ENCODE measurements at places on chromosomes 3 and 15.

DNA sequence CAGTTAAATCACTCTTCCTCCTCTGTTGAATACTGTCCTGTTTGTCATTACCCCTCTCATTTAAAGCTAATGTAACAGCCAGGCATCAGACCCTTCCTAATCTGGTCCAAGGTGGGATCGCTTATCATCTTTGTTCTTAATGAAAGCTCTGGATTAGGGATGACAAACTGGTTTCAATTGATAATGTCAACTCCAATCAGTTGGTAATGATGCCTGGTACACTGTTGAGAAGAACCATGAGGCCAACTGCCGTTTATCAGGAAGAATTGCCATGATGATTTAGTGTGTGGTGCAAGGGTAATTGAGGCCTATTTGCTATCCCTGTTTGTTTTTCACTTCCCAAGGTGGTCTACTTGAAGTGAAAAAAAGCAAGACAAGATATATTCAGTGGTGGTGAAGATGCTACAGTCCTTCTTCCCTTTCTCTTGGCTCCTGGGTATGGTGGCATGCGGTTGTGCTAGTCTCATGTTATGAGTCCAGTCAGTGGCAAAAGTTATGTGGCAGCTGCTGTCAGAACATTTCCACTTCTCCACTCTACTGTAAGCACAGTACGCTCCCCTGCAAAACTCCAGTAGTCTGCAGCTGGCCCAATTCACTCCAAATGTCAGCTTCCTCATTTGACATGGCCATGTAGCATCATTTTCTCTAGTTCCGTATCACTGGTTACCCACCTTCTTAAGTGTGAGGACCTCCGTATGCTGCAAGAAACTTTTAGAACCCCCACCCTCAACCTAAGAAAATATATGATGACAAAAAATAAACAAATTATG lies 72.5 kb downstream of the MORC1 start:
- DNase-seq, result no peak

DNA sequence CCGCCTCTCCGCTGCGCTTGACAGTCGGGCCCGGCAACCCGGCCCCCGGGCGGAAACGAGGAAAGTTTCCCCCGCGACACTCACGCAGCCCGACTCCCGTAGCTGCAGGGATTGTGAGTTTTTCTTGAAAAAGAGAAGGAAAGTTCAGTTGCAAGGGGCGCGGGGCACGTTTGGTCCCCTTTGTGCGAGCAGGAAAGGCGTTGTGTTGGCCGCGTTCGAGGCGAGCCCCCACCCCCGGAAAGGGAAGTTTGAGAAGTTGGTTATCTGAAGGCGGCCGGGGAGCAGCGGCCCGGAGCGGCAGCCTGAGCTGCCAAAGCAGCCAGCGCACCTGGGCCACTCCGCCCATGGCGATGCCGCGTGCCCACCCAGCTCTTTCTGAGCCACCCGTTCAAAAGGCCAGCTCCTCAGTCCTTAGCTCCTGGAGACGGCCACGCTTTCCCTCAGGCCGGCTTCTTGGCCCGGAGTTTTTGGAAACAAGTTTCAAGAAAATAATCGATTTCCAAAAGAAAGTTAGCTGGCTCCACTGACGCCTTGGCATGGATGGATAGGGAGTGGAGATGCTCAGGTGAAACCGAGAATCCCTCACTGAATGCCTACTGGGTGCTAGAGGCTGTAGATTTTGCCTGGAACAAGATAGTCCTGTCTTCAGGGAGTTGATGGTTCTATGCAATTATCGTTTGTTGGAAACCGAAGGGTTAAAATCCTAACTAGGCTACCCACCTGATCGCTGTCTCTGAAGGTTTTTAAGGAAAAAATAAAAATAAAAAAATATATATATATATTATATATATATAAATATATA lies 832 bp downstream of the TGFBR2 start:
- peak; percentile 35 for DNase-seq

DNA sequence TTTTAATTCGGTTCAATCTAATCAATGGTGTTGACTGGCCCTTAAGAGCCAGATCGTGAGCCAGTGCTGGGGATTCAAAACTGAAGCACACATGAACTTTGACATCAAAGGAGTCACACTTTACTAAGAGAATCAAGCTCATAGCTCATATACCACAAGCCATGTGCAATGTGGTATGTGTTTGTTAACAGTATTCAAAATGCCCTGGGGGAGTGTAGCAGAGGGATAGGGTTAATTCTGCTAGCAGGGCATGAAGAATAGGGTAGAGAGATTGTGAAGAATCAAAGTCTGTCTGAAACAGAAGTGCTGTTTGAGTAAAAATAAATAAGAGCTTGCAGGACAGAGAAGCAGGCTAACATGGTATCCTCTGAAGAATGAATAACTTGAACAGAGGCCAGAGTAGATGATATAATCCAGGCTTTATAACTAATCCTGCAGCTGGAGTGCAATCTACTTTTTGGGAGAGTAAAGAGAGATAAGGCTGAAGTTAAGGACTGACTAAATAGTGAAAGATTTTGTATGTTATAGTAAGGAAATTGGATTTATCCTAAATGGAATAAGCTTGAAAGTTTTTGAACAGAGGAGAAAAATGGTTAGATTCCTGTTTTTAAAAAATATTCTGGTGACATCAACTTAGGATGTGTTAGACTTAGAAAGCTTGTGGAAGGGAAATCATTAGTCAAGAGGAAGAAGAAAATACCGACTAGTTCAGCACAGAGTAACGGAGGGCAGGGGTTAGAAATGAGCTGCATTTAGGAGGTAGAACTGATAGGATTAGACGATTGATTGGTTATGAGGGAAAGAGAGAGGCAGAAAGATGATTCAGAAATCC lies 292.0 kb downstream of the NFKBIZ start:
- no peak for DNase-seq

- DNase-seq, result no peak
These were observed 1.2 kb downstream of the MEX3B start for GRCh38 chr15:82044373-82045178.

- no peak for DNase-seq
These were observed 748.6 kb upstream of the GBE1 start for GRCh38 chr3:82509951-82510603.

DNA sequence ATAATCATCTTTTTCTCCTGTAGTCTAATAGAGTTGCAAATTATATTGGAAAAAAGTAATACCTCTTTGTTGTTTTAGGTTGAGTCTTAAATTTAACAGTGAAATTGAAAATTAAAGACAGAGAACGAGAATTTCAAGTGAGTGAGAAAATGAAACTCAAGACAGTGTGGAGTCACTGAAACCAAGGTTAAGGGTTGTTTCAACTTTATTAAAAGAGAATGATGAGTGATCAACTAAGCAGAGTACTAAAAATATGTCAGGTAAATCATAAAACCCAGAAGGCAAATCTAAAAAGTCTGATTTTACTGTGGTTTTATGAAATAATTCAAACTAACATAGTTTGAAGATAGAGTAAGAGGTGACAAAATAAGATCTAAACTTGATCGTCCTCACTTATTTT lies 782.5 kb upstream of the SEMA6D start:
- no peak for DNase-seq

DNA sequence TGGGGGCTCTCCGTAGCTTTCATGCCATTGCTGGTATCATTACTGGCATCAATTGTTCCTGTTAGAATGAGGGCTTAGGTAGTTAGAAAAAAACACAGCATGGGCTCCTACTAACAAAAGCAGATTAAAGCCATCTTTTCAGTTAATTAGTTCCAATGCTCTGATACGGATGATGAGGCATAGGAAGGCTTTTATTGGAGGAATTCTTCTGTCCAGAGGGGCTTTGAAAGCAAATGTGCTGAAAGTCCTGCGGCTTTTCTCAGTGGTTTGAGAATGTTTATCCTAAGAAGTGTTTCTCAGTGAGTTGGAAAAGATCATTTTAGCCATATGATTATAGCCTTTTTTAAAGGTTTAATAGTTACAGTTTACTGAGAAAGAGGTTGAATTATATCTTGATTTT lies 198.5 kb downstream of the THSD4 start:
- DNase-seq, result no peak

DNA sequence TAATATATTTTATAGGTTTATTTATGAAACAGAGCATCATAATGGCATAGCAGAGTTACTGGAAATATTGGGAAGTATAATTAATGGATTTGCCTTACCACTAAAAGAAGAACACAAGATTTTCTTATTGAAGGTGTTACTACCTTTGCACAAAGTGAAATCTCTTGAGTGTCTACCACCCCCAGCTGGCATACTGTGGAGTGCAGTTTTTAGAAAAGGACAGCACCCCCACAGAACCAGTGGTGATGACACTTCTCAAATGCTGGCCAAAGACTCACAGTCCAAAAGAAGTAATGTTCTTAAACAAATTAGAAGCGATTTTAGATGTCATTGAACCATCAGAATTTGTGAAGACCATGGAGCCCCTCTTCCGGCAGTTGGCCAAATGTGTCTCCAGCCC lies 58.1 kb downstream of the DNAH1 start:
- DNase-seq, result no peak

DNA sequence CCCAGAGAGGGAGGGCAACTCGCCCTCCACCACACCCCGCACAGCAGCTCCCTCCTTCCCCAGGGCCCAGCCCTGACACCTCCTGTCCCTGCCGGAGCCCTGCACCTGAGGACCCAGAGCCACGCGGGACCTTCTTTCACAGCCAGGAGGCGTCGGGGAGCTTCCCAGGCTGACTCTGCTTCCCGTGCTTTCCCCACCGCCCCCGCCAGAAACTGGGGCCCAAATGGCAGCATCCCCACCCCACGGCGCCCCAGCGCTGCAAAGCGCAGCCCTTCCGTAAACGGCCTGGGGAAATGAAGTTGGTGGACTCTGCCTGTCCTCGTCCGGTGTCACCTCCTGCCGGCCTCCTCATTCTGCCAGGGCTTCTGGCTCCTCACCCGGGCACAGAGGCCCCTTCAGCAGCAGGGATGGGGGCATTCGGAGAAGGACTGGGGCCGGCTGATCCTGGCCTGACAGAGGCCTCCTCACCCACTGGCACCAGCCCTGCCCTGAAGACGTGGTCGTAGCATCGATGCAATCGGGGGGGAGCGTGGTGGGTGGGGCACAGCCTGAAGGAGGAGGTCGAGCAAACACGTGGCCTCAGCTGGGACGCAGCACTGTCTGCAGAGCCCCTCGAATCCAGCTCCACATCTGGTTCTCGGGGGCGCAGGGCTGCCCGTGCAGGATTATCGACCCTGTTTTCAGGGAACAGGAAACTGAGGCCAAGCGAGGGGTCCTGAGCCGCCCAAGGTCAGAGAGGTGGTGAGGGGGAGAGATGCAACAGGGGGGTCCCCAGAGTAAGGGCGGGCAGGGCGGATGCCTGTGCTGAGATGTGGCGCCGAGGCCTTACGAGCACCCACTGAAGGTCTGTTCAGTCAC lies 235.4 kb downstream of the XXYLT1 start:
- no peak for DNase-seq

GRCh38 chr15:98143116-98143515 lies 182.6 kb downstream of the ARRDC4 start:
- no peak for DNase-seq

DNA sequence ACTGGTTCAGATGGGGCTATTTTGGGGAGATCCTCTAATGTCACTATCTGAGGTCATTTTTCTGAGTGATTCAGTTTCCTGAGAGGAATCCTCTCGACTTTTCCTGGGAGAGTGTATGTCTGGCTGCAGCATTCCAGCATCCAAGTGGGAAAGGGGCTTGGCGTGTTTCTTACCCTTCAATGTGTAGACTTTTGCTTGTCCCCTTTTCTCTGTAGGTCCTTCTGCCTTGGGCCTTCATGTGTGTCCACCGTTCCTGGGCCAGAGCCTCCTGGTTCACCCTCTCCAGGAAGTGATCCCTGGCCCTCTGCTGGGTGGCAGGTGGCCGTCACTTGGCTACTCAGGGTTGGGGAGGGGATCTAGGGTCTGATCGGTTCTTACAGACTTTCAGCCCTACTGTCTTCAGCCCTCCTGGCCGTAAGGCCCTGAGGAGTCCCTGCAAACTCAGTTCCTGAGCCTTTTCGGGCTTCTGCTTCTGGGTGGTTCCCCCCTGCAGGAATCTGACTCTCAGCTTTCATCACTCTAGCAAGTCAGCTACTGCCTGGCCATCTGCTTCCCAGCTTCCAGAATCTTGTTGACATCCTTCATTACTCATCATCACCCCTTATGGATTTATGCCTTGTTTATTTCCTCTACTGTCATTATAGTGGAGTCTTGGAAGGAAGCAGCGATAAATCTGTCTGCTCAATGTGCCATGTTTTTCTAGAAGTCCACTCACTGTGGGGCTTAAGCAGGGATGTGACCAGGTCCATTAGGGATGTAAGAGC lies 36.5 kb downstream of the GOLGA6L10 start:
- DNase-seq, result no peak

GRCh38 chr3:64940596-64941348 lies 253.0 kb upstream of the ADAMTS9 start:
- DNase-seq, result no peak

GRCh38 chr3:37863949-37864822 lies 2.5 kb downstream of the CTDSPL start:
- DNase-seq, result no peak

- DNase-seq, result no peak
These were observed 17.0 kb downstream of the TOPBP1 start for GRCh38 chr3:133644768-133645167.

DNA sequence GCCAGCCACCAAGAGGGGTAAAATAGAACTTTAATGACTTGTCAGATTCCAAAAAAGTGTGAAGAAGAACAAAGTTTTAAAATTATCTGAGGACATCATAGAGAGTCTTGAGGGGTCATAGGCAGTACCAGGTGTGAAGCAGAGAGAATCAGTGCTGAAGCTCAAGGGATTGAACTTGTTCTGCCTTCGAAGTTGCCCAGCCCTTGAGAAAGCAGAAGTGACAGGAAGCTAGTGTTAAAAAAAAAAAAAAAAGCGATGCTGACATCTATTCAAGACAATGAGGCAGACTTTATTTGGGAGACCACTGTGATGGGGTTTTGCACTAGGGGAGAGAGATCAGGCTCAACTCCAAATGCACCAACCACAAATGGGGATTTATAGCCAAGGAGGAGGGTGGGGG lies 21.8 kb downstream of the FBXO22 start:
- DNase-seq, result no peak

DNA sequence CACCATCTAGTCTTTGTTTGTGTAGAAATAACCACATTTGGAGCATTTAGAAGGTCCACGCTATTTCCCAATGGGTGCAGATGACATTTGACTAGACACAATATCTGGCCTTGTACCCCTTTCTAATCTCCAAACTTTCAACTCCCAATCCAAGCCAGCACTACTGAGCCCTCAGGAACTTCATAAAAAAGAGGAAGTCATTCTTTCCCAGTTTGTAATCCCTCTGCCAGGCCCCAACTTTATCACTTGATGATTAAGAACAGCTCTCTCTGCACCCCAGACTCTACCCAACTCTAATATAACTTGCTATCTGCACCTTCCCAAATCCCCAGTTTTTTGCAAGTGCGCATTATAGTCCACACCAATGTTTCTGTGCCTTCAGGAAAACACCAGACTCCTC lies 170.2 kb downstream of the KCNMB2 start:
- DNase-seq, result no peak

GRCh38 chr3:8759038-8759707 lies 10.2 kb downstream of the OXTR start:
- no peak for DNase-seq

Measured in stimulated activated CD8-positive, alpha-beta memory T cell treated with anti-CD3 and anti-CD28 coated beads, Interleukin-15, amount 100 ng/mL, for 24 hours (primary cell).